CD4-positive, CD25-positive, alpha-beta regulatory T cell (primary cell): ENCODE measurements at places on chromosomes 16 and 17.
A peak's percentile ranks its signal among the peaks of the same experiment; 100 is the strongest.

DNA sequence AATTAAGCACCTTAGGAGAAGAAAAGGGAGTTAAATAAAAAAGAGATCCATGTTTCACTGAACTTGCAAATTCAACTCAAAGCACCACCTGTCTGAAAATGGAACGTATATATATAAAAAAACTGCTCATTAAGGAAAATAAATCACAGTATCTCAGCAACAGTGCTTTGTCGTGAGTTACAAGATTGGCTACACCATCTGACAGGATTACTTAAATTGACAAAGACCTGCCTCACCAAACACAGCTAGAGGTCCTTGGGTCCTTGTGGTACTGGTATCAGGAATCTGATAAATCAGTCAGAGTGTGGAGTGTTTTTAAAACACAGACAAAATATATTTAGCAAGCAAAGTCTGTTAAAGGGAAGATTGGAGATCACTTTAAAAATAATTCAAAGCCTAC is 63.9 kb downstream of the KANSL1 start:
- DNase-seq, result no peak

GRCh38 chr17:75295201-75296158 is 6.2 kb upstream of the SLC25A19 start:
- no peak for DNase-seq

DNA sequence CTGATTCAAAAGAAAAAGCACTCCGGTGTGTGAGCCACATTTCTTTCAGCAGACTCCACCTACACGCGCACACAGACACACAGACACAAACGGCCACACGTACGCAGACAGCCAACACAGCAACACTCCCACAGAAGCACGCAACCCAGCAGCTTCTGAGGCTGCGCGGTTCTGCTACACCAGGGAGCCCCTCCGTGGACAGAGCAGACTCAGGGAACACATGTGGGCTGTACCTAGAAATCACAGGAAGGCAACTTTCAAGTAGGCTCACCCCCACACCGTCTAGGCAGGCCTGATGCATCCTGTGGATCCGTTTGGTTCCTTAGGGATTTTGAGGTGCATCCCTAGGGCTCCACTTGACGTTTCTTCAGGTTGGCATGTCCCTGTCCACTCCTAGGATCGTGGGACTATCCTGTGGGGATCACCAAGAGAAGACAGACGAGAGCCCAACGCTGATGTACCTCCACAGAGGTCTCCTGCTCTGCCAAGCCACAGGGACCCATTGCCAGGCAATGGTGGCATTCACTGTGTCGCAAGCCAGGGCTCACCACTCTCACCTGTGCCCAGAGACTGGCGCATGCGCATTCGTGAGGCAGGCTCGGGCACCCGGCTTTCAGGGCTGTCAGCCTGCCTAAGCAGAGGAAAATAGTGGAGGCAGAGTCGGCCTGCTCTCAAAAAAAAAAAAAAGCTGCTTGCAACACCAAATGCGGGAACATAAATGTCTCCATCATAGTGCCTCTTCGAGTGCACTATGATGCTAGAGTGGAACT is 2333.3 kb downstream of the TP53TG3F start:
- DNase-seq, result no peak

DNA sequence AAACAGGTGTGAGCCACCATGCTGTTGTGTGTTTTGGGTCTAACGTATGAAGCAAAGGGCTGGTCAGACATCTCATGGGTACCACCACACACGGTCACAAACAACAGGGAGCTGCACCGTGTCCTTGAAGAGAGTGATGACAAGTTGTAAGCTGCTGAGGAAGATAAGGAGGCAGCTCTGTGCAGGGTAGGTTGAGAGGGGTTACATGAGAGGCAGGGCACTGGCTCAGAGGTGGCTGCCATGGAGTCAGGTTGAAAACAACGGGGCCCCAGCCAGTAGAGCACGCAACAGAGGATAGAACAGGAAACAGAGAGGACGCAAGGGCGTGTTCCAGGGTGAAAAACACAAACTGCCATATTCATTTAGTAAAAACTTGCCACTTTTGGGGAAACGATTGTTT is 52.2 kb downstream of the TRARG1 start:
- DNase-seq, result peak; percentile 70

DNA sequence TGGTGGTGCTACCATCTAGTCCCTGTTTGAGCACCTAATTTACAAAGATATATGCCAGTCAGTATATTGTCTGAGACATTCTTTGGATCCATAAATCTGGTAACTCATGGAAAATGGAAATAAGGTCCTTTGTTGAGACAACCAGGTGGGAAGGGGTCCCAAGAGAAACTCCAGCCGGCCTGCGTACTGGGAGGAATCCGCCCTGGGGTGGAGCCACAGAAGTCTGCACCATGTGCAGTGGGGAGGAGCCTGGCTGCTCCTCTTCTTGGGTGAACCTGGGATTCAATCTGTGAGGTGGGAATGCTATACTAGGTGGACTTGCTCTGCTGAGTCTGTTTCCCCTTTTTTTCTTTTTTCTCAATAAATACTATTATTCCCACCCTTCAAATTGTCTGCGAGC is 339.2 kb upstream of the TNRC6C start:
- DNase-seq, result no peak

DNA sequence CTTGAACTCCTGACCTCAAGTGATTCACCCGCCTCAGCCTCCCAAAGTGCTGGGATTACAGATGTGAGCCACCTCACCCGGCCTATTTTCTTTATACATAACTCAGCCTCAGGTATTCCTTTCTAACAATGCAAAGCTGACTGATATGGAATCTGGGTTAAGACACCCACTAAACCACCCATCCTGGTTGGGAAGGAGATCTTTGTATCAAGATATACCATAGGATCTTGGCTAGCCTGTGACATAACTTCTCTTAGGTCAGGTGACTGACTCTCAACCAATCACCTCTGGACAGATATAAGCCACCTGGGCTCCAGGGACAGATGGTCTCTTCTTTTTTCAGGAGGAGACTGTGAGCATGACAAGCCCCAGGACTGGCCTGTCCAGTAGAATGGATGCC is 51.2 kb upstream of the NKD1 start:
- no peak for DNase-seq

DNA sequence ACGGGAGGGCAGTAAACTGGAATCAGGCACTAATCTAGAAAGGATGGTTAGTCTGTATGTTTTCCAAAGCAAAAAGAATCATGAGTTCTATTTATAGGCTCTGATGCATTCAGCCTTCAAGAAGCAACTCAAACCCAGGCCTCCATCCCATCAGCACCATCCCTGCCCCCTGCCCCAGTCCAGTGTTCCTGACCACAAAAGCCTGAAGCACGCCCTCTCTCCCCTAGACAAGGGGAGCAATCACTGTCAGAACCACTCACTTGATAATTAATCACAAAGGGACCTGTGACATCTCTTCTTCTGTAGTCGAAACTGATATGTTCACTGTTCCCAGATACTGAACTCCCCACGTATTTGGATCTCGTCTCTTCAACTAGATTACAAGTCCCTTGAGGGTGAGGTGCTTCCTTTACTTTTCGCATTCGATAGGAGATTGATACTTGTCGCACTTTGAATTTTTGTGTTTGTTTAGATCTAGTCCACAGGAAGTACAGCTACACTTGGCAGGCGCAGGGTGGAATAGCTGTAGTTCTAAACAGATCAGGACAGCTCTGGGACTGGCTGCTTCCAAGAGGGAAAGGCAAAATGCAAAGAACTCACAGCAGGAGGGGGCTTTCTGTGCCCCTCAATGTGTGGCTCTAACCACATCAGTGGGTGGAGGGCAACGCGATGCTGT is 36.4 kb upstream of the CCDC182 start:
- DNase-seq, result no peak

DNA sequence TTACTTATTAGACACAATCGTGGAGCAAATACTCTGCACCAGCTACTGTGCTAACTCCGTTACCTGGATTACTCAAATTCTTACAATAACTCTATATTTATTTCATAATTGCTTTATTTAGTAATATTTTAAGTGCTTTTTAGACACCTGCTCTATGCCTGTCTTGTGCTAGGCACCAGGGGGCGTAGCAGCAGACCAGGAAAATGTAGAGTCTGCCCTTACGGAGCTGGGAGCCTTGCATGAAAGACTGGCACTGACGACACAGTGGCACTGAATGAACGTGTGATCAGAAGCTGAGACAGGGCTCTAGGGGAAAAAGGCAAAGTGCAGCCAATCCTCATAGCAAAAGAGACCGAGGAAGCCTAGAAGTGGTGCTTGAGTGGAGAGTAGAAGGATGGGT is 486.5 kb downstream of the CDH13 start:
- no peak for DNase-seq

DNA sequence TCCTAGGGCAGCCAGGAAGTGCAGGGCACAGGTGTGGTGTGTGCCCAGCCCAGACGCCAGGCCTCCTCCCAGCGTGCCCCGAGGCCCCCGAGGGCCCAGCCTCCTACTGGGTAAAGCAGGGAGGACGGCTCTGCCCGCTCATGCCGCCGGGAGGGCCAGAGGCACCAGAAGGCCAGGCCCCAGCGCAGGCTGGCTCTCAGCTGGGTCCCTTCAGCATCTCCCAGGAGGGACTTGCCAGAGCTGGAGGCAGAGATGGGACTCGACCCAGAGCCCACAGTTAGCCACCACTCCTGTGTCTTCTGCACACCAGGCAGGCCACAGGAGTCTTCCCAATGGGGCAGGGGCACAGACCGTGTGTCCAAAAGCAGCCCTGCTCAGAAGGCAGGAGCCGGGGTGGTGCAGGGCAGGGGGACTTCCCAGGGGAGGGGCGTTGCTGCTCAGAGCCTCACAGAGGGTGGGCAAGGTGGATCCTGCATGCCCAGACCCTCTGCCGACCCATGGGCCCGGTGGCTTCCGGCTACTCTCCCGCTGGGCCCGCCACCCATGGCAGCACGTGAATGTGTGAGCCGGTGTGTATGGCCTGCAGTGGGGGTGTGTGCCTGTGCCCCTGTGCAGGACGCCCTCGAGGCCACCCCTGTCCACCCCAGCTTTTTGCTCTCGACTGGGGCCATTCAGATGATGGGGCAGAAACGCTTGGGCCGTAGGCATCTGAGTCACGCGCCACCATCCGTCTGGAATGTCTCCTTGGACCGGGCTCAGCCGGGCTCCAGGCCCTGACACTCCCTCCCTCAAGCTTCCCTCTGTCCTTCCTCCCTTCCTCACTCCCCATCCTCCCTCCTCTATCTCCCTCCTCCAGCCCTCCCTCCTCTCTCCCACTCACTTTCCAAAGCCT is 5.7 kb upstream of the ZNF469 start:
- DNase-seq, result no peak

GRCh38 chr17:27624539-27624938 is 6.4 kb upstream of the LGALS9 start:
- no peak for DNase-seq

DNA sequence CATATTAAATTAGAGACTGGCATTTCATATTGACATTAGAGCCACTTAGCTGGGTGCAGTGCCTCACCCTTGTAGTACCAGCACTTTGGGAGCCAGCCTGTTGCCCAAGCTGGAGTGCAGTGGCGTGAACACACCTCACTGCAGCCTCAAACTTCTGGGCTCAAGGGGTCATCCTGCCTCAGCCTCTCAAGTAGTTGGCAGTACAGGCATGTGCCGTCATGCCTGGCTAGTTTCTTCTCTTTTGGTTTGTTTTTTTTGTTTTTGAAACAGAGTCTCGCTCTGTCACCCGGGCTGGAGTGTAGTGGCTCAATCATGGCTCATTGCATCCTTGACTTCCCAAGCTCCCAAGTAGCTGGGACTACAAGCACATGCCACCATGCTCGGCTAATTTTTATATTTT is 8.7 kb downstream of the PPM1E start:
- no peak for DNase-seq

- DNase-seq, result no peak
These were observed 4.7 kb upstream of the PRR29 start for GRCh38 chr17:63993368-63993985.

GRCh38 chr17:29256735-29257466 is 10.2 kb downstream of the CRYBA1 start:
- DNase-seq, result no peak

DNA sequence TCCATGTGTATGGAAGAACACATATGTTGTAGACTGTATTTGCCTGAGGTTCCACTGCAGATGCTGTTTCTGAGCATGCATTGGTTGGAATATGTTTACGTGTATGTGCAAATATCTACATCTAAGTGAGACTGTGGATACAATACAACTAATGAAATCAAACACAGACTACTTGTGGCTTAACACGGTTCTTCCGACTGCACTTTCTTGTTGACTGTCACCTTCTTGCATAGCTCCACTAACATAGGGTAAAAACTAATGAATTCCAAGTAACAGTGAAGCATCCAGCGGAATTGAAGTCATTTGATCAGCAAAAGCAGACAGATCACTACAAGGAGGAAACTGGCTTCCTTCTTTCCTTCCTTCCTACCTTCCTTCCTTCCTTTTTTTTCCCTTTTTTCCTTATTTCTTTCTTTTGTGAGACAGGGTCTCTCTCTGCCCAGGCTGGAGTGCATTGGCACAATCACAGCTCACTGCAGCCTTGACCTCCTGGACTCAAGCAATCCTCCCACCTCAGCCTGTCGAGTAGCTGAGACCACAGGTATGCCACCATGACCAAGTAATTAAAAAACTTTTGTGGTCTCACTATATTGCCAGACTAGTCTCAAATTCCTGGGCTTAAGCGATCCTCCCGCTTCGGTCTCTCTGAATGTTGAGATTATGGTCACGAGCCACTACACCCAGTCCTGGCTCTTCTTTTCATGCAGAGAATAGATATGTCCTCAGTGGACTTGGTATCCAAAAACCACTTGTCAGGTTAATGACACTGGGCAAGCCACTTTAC is 22.0 kb upstream of the CCL1 start:
- no peak for DNase-seq

DNA sequence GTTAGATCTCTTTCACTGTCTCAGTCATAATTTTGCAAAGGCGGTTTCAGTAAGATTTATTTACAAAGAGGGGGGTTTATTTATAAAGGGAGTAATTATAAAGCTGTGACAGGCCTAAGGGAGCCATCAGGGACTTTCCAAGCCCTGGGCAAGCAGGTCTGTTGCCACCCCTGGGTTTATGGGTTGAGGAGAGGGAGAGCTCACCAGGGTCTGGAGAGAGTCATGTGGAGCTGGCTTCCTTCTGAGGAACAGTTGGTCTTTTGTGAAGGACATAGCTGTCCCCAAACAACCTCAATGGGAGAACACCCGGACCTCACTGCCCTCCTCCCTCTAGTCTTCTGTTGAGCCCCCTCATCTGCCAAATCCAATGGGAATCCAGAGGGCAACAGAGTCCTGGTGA is 9.8 kb downstream of the ITGAM start:
- DNase-seq, result no peak

GRCh38 chr16:59567496-59567895 is 833.4 kb upstream of the GOT2 start:
- DNase-seq, result no peak

DNA sequence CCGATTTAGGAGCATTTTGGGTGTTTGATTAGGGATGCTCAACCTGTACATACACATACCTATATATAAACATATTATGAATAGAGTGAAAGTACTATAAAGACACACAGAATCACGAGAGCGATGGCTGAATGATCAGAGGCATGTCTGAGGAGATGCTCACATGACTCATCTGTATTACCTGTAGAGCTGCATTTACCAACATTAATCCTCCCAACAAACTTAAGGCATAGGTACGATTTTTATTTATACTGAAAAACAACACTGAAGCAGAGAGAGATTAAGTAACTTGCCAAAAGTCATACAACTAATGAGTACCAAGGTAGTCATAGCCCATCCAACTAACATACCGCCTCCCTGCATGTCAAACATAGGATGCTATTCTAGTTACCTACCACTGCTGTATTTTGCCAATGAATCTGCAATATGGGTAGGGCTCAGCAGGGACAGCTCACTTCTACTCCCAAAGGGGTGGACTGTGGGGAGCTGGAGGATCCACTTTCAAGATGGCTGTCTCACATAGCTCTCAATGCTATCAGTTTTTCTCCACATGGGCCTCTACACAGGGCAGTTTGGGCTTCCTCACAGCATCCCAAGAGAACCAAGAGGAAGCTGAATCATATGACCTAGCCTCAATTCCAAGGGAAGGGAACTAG is 7.3 kb downstream of the CYB5D1 start:
- DNase-seq, result no peak
